Activated T-helper 1 cell treated with anti-CD3 and anti-CD28 coated beads, Interleukin-12 subunit alpha, Interleukin-12 subunit beta, Interleukin-2, Interleukin-4 antibody, amounts not matched to agents 30 ng/mL and 10 ng/mL and 1 ng/mL, durations not matched to agents 14 hours and 24 hours and 36 hours (primary cell): ENCODE measurements at places on chromosomes 2 and 18. TPM values are rescaled to one million over a fixed set of nuclear protein-coding genes. Genes with fewer than 3 reads are reported as not detected.

Gene MFSD6
- 45.8 and 46.8 TPM in 2 replicates for total RNA-seq

Gene PLEKHH2
- 0.12 and 0.13 TPM in 2 replicates for total RNA-seq

Gene PTPRM
- 10.4 and 10.7 TPM in 2 replicates for total RNA-seq

Gene CTLA4
- total RNA-seq, result 118 and 124 TPM in 2 replicates

Gene SLC9A4
- 0.10 TPM in 1 of 2 replicates, not detected in the other for total RNA-seq

Gene GCA
- total RNA-seq, result 14.5 and 14.9 TPM in 2 replicates

Gene UNC50
- total RNA-seq, result 41.4 and 43.0 TPM in 2 replicates

Gene FAM161A
- 3.6 and 3.7 TPM in 2 replicates for total RNA-seq

Gene UGT1A9
- total RNA-seq, result not detected in 2 replicates

Gene FBXO15
- total RNA-seq, result 0.83 and 1.0 TPM in 2 replicates

Gene CYP26B1
- total RNA-seq, result not detected in 2 replicates

Gene MOGAT1
- total RNA-seq, result not detected in 2 replicates

Gene C1D
- 28.3 and 31.0 TPM in 2 replicates for total RNA-seq

Gene LRATD1
- not detected in 2 replicates for total RNA-seq

Gene SP5
- not detected in 2 replicates for total RNA-seq

Gene MTHFD2
- 437 and 457 TPM in 2 replicates for total RNA-seq

- DNase-seq, result no peak
Observed at GRCh38 chr18:515156-515815, 14.8 kb upstream of the COLEC12 start.

DNA sequence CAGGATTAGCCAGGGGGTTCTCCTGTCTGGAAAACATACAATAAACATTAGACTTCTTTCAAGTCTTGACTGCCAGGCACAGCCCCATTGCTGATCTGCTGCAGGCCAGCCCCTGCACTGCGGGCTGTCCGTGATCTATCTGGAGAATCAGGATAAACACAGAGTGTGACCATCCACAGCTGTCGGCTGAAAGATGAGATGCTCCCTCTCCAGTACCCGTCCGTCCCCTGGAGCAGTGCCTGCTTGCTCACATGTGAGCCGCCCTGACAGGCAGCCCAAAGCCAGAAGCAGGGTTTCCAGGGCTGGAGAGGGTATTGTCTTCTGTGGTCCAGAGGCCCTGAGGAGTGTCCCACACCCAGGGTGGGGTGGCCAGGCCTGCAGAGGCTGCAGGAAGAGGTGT lies 46.1 kb upstream of the FOSL2 start:
- no peak for DNase-seq

GRCh38 chr2:176789751-176790150 lies 422.8 kb upstream of the HNRNPA3 start:
- no peak for DNase-seq

- DNase-seq, result no peak
Observed at GRCh38 chr2:33221046-33221784, 255.2 kb upstream of the RASGRP3 start.

GRCh38 chr2:26848336-26849055 lies 564 bp downstream of the DPYSL5 start:
- DNase-seq, result no peak

- DNase-seq, result no peak
Observed at GRCh38 chr2:221025398-221025797, 546.7 kb downstream of the EPHA4 start.

GRCh38 chr2:229412686-229413085 lies 141.6 kb upstream of the PID1 start:
- DNase-seq, result no peak

- no peak for DNase-seq
Observed at GRCh38 chr2:212034841-212035585, 503.6 kb downstream of the ERBB4 start.

DNA sequence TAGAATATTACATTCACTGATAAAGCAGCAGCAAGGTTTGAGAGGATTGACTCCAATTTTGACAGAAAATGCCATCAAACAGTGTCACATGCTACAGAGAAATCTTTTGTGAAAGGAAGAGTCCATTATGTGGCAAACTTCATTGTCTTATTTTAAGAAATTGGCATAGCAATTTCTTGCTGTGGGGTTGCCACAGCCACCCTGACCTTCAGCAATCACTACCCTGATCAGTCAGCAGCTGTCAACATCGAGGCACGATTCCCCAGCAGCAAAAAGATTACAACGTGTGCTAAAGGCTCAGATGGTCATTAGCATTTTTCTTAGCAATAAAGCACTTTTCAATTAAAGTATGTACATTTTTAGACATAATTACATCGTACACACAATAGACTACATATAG lies 74.7 kb downstream of the PRKCE start:
- no peak for DNase-seq

DNA sequence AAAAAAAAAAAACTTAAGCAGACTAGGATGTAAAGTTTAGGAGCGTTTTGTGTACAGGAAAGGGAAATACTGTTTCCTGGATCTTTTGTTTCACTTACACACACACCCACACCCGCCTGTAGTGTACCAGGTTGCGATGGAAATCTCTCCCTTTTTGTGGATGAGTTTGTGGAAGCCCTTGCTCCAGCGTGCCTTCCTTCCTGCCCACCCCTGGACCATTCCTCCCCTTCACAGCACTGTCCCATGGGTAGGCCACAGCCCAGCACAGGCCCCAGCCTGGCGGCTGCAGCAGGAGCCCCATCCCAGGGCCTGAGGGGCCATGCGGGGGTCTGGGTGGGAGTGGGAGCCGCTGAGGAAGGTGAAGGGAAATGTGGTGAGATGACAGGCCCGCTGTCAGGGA lies 15.1 kb downstream of the MALL start:
- DNase-seq, result no peak

GRCh38 chr2:138193416-138194213 lies 229.3 kb downstream of the HNMT start:
- DNase-seq, result no peak

- no peak for DNase-seq
Observed at GRCh38 chr18:24031916-24032315, 17.4 kb downstream of the TTC39C start.

GRCh38 chr2:144479138-144479537 lies 40.8 kb downstream of the ZEB2 start:
- DNase-seq, result no peak

GRCh38 chr2:67851016-67851415 lies 211.8 kb downstream of the C1D start:
- no peak for DNase-seq

DNA sequence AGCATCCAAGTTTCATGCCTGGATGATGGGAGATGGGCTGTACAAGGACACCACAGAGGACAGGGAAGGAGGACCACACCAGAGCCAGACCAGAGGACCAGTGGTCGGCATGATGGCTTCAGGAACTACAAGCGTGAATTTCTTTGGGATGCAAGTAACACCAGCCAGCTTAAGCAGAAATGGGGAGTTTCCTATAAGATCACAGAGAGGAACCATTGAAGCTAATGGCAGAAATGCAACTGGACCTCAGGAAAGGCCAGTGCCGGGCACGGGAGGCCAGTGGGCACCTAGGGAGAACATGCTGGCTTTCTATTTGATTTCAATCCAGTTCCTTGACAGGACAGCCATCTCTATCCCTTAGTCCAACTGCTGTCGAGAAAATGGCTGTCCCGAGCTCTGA lies 145.4 kb downstream of the SH3BP4 start:
- DNase-seq, result no peak

GRCh38 chr2:200670313-200670712 lies 84.5 kb downstream of the AOX1 start:
- DNase-seq, result no peak

DNA sequence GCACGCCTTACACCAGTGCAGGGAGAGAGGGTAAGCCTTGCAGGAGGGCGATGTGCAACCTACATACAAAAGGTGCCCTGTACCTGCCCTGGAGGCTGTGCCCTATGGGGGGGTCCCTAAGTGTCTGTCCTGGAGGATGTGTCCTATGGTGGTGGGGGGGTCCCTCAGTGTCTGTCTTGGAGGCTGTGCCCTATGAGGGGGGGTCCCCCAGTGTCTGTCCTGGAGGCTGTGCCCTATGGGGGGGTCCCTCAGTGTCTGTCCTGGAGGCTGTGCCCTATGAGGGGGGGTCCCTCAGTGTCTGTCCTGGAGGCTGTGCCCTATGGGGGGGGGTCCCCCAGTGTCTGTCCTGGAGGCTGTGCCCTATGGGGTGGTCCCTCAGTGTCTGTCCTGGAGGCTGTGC lies 216.6 kb downstream of the HDAC4 start:
- DNase-seq, result no peak

- no peak for DNase-seq
Observed at GRCh38 chr18:61199171-61199848, 133.9 kb upstream of the CDH20 start.

DNA sequence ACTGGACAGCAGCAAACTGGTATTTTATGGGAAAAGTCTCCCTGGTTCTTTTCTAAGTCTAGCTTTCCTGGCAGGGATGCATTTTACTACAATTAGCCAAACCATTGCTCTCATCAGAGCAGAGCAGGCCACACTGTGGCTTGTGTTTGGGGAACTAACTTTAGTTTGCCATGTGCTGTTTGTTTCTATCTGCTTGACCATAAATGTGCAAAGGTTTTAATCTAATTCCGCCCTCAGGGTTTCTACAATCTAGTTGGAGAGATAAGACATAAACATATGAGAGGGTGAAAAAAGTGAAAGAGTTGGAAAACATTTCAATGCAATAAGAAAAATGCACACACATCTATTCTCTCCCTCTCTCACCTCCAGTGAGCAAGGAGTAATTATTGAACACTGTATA lies 86.9 kb upstream of the MAPK4 start:
- no peak for DNase-seq

DNA sequence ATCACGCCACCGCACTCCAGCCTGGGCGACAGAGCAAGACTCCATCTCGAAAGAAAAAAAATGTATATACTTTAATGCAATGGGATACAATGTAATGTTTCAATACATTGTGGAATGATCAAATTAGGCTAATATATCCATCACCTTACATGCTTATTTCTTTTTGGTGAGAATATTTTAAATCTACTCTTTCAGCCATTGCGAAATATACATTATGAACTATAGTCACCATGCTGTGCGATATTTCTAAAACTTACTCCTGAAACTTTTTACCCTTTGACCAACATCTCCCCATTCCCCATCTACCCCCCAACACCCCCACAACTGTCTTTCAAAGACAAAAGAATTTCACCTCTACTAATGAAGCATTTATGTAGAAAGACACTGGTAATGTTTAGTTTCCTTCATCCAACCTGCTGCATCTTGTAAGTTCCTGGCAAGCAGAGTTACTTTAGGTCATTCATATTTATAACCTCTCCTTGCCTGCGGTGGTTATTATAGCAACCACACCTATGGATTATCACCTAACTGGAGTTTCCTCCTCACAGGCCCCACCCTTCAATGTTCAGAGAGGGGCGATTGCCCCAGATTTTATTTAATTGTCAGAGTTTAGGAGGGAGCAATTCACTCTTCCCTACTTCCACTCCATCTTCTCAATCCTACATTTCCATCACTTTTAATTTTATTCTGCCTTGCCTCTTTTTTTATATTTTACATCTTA lies 1.2 kb upstream of the ME2 start:
- DNase-seq, result no peak

- no peak for DNase-seq
Observed at GRCh38 chr2:94622113-94622618, 249.1 kb upstream of the TEKT4 start.

GRCh38 chr18:26473672-26474071 lies 74.7 kb downstream of the KCTD1 start:
- DNase-seq, result no peak
